ENCODE measurements at places on chromosomes 16 and 17.

GRCh38 chr17:78125138-78125913 is 3.2 kb downstream of the TMC6 start:
- DNase-seq: no peak

DNA sequence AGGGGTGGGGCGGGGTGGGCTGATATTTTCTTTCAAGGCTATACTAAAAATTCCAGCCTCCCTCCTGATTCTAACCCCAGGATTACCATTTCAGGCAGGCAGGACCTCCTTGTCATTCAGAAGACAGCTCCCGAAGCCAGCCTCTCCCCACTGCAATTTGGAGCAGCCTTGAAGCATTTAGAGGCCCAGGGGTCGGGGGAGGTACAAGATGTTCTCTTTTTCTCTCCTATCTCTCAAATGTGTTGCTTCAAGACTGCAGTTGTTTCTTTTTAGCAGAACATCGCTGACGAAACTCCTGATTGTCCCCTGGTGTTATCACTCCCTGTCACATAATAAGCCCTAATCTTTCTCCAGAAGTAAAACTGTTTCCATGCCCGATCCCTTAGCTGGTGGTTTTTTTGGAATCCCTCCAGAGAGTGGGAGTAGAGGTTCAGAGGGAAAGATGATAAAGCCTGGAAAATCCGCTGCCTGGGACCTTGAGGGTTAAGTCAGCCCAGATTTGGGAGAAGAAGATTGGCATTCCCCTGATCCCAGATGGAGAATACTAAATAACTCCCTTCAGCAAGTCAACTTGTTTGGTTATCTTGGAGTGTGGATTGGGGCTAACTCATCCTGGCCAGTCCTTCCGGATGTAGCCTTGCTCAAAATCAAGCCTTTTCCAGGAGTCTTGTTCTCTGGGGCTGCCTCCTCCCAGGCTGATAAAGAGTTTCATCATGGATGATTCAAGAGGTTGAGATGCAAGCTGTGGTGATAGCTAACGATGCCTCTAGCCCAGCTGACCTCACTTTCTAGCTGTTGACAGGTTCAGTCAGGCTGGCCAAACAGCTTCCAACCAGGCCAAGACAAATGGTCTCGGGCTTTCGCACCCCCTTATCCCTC is 71.3 kb downstream of the SOX9 start:
- no peak for DNase-seq

DNA sequence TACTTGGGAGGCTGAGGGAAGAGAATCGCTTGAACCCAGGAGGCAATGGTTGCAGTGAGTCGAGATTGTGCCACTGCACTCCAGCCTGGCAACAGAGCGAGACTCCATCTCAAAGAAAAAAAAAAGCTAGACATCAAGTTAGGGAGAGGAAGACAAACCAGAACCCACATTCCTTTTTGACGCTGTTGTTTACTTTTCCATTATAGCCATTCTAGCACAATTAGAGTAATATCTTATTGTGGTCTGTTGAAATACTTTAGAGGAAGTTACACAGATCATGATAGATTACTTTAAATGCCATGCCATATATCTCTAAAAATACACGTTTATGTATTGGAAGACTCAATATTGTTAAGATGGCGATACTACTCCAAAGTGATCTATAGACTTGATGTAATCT is 16.5 kb upstream of the ABCC1 start:
- no peak for DNase-seq

DNA sequence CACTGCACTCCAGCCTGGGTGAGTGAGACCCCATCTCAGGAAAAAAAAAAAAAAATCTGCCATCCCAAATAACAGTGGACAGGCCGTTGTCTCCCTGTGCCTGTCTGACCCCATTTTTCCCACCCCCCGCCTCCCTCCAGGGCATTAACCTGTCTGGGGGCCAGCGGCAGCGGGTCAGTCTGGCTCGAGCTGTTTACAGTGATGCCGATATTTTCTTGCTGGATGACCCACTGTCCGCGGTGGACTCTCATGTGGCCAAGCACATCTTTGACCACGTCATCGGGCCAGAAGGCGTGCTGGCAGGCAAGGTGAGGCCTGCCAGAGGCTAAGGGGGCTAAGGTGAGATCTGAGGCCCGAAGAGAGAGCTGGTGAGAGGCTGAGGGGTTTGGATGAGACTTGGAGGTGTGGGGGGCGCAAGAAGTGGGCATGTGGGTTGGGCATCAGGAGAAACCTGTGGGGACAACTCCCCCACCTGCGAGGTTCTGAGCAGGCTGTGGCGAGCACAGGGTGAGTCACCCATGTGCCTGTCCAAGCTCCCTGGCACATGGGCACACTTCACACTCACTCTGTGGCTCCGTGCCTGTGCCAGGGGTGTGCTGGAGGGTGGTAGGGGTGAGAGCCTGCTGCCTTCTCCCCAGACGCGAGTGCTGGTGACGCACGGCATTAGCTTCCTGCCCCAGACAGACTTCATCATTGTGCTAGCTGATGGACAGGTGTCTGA is 34.7 kb downstream of the ANKRD40 start:
- no peak for DNase-seq

DNA sequence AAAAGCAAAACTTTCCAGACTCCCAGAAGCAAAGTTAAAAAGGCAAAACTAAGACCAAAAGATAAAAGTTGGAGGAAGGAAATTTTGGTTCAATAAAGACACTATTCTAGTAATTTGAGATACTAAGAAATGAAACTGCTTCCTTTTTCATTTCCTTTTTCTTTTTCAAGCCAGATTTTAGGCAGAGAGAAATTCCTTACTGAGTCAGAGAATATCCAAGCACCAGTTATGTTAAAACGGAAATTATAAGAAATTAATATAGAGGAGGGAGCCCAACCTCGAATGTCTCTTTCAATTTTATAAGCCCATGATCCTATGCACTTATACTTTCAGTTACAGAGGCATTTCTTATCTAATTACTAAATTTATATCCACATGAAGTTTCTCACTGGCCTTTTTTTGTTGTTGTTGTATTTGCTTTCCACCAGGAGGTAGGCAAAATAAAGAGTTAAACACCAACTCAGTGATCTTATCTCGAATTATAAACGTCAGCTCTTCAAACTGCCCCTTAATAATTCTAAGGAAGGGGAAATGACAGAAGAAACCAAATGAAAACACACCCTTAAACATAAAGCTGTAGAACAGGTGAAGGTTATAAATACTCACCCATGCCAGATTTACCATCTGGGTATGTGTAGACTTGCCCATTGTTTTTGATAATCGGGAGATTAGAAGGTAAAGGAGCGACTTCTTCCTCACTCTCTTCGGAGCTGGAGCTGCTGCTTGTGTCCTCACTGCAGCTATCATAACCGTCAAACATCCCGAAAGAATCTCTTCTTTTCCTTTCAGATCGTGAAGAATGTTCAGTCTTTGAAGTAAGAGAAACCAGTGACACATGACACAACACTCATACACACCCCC is 35.2 kb downstream of the MBTD1 start:
- DNase-seq: no peak
